Cerebellar cortex (tissue), 1 donor: ENCODE measurements at places on chromosomes 3 and 15.

DNA sequence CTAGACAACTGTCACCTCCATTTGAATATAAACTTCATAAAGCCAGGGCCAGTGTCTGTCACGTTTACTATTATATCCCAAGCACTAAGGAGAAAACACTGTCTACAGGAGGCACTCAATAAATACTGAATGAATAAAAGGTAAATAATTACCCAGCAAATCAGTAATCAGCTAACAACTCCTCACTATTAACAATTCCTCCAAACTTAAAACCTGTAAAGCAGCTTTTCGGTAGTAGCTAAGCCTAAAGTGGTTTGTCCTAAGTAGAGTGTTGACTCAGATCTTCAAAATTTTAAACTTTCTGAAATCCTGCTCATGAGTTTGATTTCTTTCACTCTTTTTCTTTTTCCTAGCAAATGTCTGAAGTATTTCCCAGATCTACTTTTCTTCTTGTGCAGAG lies 39.9 kb downstream of the C3orf80 start:
- no peak for DNase-seq

DNA sequence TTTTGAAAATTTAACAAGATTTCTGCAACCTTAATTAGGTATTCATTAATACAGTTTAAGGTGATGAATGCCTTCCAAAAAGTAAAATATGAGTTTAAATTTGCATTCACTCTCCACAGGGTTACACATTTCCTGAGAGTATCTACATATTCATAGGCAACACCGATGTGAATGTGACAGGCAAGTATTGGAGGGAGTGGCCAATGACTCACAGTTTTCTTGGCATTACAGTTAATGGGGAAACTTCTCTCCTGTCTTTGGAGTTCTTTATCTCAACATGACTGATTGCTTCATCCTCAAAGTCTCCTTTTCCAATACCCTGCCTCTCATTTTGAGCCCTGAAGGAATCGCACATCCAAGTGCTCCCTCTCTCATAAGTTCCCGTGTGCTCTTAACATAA lies 181.9 kb upstream of the CHL1 start:
- DNase-seq, result no peak

DNA sequence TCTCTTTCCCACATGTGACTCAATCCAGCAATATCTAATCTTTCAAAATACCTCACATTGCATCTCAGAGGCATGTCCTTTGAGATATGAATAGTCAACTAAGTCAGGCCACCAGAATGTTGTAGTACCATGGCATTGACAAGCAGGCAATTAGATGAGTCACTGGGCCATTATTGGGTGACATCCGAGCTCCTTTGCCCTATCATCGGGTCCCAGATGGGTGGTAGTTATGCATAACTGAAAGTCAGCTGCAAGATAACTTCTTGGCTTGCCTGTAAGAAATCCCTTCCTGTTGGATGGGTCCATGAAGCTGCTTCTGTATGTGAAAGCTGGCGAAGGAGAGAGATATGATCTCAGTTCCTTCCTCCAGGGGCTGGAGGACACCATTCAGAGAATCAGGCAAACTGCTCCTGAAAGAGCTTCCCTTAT lies 32.8 kb downstream of the ARRDC4 start:
- no peak for DNase-seq

- no peak for DNase-seq
Observed at GRCh38 chr3:101255441-101255840, 64.9 kb downstream of the IMPG2 start.

- no peak for DNase-seq
Observed at GRCh38 chr15:78718837-78719236, 77.8 kb upstream of the CHRNB4 start.

- peak; percentile 29 for DNase-seq
Observed at GRCh38 chr3:168847291-168847883, 751.7 kb upstream of the GOLIM4 start.

DNA sequence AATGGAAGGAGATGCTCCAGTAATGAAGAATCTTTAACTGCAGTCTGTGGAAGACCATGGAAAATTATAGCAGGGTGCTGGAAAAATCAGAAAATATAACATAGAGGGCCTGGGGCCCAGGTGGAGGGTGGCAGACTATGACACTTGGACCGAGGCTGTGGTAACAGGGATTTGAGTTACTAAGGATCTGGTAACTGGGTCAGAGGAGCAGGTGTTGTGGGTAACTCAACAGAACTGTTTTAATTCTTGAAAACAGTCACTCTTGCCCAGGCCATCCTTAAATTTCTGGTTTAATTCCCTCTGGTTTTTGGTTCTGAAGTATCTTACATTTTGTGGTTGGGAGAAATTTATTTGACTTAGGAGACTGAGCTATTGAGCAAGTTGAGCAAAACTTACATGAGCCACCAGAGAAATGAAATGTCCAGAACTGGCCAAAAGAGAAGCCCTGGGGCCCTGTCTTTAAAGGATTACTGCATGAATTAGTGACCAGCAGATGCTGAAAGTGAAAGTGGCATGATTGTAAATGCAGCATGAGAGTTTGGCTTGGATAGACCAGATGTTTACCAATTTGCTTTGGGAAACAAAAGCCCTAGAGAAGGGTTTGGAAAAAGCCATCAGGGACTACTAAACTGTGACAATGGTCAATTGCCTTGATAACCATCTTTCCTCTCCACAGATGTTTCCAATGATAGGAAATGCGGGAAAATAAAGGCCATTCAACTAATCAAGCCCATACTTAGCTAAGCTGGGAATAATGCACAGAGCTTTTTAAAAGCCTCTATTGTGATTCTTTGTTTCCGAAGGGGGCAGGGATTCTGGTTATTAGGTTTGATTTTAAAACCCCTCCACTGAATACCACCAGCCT lies 374.9 kb upstream of the TGFBR2 start:
- DNase-seq, result no peak

- peak; percentile 22 for DNase-seq
Observed at GRCh38 chr3:192636517-192637444, 90.6 kb downstream of the FGF12 start.

GRCh38 chr3:103006526-103007183 lies 571.8 kb downstream of the ZPLD1 start:
- DNase-seq, result no peak

GRCh38 chr3:127289706-127290575 lies 2.1 kb upstream of the PRR20G start:
- no peak for DNase-seq

GRCh38 chr3:148459931-148460513 lies 237.7 kb upstream of the AGTR1 start:
- DNase-seq, result no peak

- DNase-seq, result no peak
Observed at GRCh38 chr15:79316864-79317263, 6.0 kb downstream of the TMED3 start.

DNA sequence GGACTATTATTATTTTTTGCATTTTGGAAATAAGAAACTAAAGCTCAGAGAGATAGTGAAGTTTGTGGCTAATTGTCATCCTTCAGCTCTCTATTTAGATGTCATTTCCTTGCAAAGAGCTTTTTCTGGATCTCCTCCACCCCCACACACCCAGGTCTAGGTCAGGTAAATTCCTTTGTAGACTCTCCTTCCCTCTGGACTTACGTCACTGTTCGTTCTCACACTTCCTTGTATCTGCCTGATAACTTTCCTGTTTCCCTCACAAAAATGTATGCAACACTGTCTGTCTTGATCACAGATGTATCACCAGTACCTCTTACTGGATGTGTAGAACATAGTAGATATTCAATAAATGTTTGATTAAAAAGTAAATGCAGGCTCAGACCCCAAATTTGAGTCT lies 6.1 kb upstream of the MB21D2 start:
- DNase-seq, result no peak

DNA sequence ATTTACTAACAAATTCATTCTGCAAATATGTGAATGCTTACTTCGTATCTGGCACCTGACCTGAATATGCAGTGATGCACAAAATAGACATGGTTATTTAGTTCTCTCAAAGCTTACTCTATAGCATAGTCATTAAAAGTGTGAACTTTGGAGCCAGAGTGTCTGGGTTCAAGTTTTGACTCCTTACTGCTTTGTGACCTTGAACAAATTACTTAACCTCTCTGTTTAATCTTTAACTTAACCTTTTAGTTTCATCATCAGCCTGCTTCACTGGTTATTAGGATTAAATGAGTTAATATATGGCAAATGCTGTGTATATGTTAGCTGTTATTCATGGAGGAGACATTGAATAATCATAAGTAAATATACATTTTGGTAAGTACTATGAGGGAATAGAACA lies 12.1 kb upstream of the MGA start:
- DNase-seq, result no peak

DNA sequence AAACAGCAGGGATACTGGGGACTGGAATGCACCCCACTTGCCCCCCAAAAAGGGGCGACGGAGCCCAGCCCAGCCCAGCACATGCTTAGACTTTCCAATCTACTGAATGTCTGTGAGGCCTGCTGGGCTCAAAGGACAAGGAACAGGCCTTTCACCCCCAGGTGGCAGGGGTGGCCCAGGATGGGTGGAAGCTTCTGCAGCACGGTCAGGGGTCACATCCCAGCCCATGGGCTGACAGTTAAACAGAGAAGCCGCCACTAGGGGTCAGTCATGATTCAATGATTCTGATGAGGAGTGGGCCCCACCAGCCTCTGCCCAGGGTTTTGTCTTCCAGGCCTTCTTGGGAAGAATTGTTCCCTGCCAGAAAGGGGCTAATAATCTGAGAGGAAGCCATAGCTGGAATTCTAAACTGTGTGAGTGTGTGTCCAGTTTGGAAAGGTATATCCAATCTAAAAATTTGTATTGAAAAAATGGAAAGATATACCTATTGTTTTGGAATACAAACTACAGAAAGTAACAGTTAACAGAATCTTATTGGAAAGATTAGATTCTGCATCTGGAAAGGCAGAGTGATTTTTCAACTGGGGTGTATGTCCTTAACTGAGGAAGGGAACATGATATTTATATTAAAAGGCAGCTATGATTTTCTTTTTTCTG lies 2.2 kb downstream of the CHRNB4 start:
- peak; percentile 59 for DNase-seq

GRCh38 chr3:147418808-147419701 lies 9.9 kb downstream of the ZIC1 start:
- peak; percentile 96 for DNase-seq

GRCh38 chr3:135056733-135057310 lies 261.8 kb downstream of the EPHB1 start:
- DNase-seq, result no peak

DNA sequence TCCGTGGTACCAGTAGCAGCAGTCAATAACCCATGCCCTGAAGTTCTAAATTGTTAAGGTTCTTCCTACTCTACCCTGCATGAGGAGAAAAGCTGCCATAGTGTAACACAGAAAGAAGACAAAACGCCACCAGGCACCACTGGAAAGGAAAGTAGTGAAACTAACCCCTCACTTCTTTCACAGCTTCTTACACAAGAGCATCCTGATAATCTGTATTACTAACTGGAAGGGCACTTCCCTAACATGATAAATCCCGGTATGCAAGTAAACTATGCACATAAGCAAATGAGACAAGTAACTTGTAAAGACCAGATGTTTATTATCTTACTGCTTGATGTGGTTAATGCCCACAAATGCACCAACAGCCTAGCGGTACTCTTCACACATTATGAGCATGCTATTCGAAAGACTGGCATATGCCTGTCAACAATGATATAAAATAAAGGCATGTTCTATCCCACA lies 141.3 kb downstream of the ADAM10 start:
- DNase-seq, result no peak

GRCh38 chr3:181718369-181718768 lies 6.6 kb downstream of the SOX2 start:
- no peak for DNase-seq

DNA sequence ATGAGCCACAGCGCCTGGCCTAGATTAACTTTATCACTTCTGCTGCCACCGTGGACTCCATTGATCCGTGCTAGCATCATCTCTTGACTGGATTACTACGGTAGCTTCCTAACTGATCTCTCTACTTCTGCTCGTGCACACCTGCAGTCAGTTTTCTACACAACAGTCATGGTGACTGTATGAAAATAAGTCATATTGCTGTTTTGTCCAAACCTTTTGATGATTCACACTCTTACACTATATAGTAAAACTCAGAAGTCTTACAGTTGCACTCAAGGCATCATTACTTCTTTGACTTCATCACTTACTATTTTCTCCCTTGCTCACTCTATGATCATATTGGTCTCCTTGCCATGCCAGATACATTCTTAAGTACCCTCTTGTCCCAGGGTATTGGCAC lies 10.1 kb downstream of the PDCD6IP start:
- DNase-seq, result no peak

- DNase-seq, result no peak
Observed at GRCh38 chr3:125957674-125958510, 11.1 kb upstream of the ROPN1B start.

GRCh38 chr15:63188247-63188925 lies 1.0 kb upstream of the RAB8B start:
- DNase-seq, result no peak

- DNase-seq, result no peak
Observed at GRCh38 chr3:135862361-135862760, 103.2 kb upstream of the PPP2R3A start.

GRCh38 chr15:63576441-63576840 lies 20.7 kb upstream of the FBXL22 start:
- no peak for DNase-seq

DNA sequence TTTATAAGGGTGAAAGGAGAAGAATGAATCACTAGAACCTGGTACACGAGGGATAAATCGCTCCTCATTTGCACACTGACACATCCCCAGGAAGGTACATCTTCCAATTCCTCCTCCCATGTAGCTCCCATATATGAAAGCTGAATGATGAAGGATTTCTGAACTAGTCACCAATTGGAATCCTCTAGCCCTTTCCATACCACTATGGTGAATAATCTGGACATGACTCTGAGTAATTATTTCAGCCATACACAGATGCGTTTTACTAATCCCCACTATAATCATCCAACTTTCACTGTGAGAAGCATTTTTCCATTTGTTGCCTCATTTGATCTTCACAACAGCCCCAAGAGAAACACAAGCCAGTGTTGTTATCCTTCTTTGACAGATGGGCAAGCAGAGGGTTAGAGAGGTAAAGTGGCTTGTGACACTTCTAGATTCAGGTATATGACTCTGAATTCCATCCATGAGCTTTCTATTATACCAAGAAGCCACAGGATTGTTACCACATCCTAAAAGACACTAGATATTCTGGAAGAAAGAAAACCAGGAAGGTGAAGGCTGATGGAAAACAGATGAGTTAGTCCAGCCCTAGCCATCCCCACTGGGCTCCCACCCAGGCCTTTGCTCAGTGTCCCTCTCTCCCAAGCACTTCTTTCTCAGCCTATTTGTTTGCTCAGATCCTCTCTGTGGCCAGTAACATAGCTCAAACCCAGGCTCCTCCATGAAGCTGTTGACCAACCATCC lies 22.2 kb upstream of the BCL6 start:
- no peak for DNase-seq

DNA sequence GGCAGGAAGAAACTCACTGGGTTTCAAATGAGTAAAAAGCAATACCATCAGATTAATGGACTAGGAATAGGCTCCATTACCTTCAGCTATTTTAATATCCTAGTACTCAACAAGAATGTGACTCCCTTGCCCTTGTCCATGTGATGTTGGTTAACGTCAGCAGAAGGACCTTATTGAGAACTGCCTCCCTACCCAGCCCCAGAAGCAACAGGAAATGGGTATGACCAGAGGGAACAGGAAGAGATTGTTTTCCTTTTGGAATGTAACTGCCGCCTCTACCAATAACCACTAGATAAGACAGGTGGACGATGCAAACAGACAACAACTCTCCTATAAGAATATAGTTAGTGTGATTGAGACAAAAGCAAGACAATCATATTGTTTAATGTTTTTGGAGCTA lies 10.4 kb upstream of the MME start:
- peak; percentile 92 for DNase-seq
